ENCODE measurements at places on chromosomes 6 and 20.

DNA sequence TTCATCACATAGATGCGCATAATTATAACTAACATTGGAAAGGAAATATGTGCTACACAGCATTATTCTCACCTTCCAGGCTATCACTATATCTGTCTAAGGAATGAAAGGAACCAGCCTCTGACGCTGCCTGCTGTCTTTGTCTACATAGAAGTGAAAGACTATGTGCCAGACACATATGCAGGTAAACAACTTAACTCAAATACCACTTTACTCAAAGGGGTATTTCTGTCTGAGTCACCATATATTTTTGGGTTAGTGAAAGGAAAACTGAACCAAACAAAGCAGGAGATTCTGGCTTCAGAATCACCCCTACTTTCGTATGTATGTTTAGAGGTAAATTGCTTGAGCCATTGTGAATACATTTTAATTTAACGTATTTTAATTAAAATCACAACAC, 328.6 kb upstream of the PLCB4 start:
- DNase-seq = no peak

- DNase-seq = no peak
Observed at GRCh38 chr6:49606721-49607390, 29.8 kb downstream of the RHAG start.

- no peak for DNase-seq
Observed at GRCh38 chr6:84416043-84416657, 188.7 kb upstream of the CEP162 start.

- no peak for DNase-seq
Observed at GRCh38 chr6:42762950-42763349, 17.0 kb upstream of the TBCC start.

GRCh38 chr6:33452496-33452895, 1.9 kb upstream of the ZBTB9 start:
- DNase-seq = no peak

- DNase-seq = no peak
Observed at GRCh38 chr20:50854506-50855249, 59.8 kb downstream of the BCAS4 start.

DNA sequence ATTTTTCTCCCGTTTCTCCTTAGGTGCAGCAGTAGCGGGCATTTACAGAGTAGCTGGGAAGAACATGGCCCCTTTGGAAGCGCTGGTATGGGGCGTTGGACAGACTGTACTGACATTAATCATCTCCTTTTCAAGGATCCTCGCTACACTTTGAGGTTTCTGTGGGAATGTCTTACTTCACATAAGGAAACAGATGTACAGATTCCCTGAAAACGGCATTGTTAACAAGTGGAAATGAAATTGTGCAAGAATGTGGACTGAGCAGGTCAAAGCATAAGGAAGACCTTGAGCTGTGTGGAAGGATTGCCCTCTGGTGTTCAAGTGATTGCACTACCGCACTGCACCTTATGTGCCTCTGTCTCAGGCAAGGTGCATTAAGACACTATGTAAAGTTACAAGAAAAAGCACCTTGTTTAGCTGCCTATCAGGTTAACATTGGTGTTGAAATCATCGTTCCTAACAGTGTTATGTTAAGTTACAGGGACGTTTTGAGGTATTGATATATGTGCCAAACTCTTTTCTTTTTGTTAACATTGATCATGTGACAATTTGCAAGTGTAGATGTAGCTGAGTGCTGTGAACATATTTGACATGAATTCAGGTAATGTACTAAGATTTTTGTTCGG, 38.0 kb downstream of the TMEM170B start:
- peak; percentile 24 for DNase-seq

DNA sequence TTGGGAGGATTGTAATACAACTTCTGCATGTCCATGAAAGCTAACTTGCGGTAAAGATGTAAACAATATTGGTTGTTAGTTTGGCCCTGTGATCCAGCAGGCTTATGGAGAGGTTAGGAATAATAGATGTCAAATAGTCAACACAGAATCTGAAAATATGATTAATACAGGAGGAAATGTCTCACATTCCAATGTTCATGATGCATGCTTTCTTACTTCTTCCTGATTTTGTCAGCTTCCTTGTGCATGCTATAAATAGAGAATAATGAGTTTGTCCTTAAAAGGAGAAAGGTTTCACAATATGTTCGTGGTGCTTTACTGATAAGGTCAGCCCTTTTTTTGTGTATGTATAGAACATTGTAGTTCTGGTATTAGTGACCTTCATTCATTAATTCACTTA, 136.7 kb downstream of the MMUT start:
- DNase-seq = no peak

DNA sequence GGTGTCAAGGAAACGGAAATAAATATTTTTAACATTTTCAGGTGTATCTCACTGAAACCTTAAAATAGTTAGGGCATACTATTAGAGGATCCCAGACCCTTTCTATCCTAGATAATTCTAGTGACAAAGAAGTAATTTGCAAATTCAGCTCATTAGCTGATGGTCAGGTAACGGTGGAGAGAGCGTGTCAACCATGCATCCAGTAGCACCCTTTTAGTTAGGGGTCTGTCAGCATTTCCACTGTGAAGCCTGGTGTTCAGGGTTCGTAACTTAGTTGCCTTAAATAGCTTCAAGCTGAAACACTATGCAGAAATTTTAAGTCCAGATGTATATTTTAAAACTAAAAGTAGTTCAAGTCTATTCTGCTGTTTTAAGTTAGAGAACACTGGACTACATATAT, 48.5 kb upstream of the SUPT3H start:
- no peak for DNase-seq

DNA sequence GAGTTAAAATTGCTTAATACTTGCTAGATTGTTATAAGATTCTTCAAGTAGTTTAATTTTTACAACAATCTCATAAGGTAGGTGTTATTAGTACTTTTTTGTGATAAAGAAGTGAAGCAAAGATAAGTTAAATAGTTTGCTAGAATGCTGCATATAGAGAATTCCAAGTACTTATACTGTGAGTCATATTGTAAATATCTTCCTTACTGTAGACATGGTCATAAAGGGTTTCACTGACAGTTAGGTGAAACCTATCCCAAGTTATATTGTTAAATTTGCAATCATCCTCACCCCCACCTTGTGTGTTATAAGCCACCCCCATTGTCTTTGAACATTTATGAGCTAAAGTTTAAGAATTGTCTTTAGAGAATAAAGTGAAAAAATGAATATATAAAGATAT, 142.0 kb downstream of the FAM83B start:
- DNase-seq = no peak

- DNase-seq = no peak
Observed at GRCh38 chr20:59873409-59873808, 60.0 kb downstream of the SYCP2 start.

DNA sequence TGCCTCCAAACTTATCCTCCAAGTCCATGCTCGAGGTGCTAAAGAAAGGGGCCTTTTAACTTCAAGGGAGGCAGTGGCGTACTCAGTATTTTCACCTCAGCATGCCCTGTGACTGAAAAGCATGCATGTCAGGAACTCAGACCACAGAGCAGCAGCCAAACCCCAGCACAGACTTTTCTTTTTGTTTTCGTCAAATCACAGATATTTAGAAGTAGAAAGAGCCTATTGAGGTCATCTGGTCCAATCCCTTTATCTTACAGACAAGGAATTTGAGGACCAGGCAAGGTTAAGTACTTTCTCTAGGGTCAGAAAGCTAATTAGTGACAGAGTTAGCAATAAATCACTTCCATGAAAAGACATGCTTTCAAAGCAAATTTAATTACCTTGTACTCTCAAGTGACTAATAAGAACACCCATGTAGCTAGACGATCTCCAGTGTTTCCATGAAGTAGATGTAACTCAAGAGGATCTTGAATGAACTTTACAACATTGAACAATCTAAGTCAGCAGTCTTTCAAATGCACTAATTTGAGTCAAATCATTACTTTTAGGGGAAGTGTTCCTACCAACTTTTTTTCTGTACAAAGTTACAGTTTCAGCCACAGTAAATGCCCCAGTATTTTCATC, 35.9 kb downstream of the MOXD1 start:
- no peak for DNase-seq

DNA sequence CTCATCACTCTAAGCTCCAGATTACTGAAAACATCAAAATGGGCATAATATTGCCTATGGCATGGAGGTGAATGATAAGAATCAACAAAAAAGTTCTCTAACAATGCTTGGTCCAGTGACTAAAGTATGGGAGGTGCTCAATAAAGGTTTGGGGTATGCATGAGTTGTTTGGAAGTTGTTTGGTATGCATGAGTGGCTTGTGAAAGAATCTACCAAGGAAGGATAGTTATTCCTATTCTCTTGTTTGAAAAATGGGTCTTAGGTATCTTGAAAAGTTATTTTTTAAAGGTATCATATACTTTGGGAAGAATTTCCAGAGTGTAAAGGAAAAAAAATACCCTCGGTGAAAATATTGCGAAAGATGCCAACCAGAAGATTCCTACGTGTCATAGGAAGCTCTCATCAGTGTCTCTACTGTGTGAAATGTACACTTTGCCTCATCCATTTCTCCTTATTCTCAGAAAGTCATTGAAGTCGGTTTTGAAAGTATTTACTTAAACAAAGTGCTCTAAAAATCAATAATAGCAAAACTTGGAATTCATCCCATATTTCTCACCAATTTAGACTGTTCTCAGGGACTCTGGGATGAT, 449.8 kb downstream of the ADGRB3 start:
- no peak for DNase-seq

DNA sequence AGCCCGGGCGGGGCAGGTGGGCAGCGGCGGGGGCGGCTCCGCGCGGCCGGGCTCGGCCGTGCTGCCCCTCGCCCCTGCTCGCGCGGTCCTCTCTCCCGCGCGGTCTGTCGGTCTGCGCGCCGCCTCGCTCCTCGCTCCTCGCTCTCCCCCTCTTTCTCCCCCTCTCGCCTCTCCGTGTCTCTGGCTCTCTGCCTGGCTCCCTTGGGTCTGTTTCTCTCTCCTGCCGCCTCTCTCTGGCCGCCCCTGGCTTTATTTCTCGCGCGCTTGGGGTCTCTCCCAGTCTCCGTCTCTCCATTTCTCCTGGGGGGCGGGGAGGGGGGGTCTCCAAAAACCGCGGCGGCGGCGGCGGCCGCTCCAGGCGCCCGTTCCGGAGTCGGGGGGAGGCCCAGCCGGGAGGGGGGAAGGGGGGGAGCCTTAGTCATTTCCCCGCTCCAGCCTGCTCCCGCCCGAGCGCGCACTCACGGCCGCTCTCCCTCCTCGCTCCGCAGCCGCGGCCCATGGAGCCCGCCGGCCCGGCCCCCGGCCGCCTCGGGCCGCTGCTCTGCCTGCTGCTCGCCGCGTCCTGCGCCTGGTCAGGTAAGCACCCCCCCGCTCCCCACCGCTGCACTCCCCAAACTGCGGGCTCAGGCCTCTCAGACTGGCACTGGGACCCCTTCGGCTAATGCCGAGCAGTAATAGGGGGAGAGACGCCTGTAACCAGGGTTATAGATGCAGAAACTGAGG, at the start of gene SIRPA:
SIRPA (plus strand) TSS at position 457 of the 723 bp plus-strand sequence; CDS start at position 498, 41 bp downstream.
- no peak for DNase-seq

- DNase-seq = no peak
Observed at GRCh38 chr6:23213651-23214050, 644.3 kb downstream of the HDGFL1 start.

- DNase-seq = peak; percentile 81
Observed at GRCh38 chr6:155171109-155171746, 92.6 kb upstream of the CLDN20 start.

DNA sequence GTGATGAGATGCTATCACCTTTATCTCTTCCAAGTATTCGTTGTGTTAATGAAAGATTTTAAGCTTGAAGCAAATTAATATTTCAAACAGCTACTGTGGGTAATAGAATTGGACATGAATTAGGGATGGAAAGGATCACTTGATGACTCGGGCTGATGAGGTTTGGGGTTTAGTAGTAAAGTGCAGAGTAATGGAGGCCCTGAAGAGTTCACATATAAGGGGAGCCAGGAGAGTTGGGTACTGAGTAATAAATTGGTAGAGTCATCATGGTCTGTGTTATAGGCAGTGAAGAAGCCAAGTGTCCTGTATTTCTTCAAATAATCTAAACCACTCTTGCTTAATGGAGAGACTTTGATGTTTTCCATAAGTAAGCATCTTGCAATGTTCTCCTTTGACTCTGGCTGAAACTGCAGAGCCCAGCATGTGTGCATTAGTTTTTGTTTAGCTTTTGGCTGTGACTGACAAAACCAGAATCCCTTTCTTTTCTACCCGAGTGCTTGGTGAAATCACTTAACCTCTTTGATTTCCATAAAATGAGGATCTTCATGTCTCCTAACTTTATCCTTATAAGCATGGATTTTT, 57.6 kb downstream of the L3MBTL3 start:
- no peak for DNase-seq

DNA sequence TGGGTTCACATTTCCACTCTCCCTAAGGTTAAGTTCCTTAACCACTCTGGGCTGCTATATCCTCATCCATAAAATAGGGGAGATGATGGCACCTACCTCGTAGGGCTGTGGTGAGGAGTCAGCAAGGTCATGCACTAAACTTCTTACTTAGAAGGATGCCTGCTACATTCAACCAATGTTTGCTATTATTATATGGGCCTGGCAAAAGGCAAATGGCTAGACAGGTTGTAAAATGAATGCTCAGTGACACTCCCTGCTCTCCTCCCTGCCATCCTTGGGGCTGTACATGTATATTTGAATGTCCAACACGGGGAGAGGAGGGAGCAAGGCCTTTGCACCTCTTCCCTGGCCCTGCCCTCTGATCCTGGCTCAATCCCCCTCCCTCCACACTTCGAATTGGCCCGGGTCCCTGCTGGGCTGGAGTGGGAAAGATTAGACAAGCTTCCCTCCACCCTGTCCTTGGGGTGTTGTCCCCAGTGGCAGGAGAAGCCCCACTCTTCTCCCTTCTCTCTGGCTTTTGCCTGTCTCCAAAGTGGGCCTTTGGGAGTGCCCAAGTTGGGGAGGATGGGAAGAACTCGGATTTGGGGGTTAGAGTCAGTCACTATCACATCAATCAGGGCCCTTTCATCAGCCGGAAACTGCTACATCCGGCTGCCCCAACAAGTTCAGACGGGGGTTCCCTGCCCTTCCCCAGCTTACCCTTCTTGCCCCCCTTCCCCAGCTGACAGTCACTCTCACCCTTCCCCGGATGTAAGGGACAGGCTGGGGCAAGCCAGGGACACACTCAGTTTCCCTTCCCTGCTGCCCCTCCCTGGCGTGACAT, 36.3 kb upstream of the VEGFA start:
- no peak for DNase-seq

GRCh38 chr6:77036400-77036799, 426.9 kb downstream of the HTR1B start:
- no peak for DNase-seq

GRCh38 chr20:32610472-32611218, 25.5 kb upstream of the NOL4L start:
- no peak for DNase-seq

GRCh38 chr6:52180787-52181558, 5.2 kb upstream of the IL17A start:
- DNase-seq = no peak

DNA sequence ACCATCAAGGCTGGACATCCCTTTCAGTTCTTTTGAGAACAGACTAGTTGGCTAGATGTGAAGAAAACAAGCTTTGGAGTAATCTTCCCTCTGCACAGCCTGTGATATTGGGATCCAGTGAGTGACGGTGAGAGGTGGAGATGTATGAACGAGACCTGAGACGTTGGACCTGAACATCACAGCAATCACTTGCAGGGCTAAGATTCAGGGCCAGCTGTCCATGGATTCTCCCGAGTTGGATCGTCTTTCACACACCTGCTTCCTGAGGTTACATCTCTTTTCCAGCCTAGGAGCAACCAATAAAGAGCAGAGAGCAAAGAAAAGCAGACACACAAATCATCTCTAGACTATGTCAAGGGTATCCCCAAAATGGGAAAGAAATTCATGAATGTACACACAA, 30.0 kb upstream of the TMEM14A start:
- DNase-seq = no peak

Data from activated T-helper 2 cell treated with anti-CD3 and anti-CD28 coated beads, Interferon-gamma antibody, Interleukin-2, Interleukin-4, amounts not matched to agents 10 μg/mL and 5 μg/mL and 100 μg/mL, durations not matched to agents 14 hours and 24 hours and 36 hours (primary cell).